Stimulated activated CD4-positive, alpha-beta T cell treated with anti-CD3 and anti-CD28 coated beads, Interleukin-1b, Interleukin-23, amount 100 ng/mL, for 24 hours (primary cell): ENCODE measurements at places on chromosomes 4 and X.

- DNase-seq = no peak
Observed at GRCh38 chrX:15785176-15785750, 5.0 kb upstream of the ZRSR2 start.

- DNase-seq = no peak
Observed at GRCh38 chr4:8940792-8941491, 69.3 kb upstream of the HMX1 start.

- DNase-seq = no peak
Observed at GRCh38 chr4:9964879-9965278, 56.4 kb downstream of the SLC2A9 start.

DNA sequence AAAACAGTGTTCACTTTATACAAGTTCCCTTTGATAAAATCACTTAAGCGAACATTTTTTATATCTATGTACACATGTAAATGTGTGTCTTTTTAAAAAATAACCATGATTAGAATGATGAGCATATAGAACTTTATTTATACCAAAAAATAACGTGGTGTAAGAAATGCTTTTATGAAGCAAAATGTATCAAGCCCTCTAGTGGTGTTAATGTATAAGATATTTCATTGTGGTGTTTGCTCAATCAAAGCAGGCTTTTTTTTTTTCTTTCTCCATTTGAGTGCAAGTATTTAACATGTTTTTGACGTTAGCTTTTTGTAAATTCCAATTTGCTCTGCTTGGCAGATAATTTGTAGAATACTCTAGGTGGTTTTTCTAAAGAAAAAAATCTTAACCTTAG, 2092.4 kb upstream of the TENM3 start:
- no peak for DNase-seq

DNA sequence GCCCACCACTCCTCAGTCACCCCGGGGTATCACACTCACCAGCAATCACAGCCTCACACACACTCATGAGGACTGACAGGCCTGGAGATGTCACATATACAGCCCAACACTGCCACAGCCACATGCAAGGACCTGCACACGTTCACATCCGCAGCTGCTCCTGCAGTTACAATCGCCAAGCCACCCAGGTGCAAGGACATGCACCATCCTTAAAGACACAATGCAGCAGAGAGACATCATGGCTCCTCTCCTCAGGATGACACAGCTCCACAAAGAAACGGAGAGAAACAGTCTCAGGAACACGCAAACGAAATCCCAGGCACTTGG, 1.1 kb downstream of the PCSK1N start:
- DNase-seq = no peak

DNA sequence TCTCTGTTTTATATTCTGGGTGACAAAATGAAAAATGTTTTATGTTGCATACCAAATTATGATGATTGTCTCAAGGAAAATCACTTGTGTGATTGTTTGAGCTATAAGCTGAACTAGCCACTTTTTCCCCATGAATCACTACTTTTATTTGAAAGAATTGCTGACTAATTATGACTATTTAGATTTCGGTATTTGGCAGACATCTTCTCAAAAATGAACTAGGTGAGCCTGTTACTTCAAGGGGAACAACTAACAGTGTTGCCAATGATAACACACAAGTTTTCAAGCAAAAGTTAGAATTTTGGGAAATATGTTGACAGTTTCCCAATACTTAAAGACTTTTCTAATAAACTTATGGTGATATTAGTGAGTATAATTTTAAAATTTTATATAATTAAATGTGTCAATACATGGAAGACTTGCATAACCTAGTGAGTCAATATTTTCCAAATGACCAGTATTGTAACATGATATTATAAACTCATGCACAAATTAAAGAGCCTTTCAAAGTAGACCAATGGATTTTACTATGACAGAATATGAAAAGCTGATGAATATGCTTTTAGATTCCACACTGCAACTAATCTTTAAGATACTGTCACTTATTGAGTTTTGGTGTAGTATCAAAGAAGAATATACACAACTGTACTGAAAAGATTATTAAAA, 187.7 kb upstream of the GATB start:
- no peak for DNase-seq

DNA sequence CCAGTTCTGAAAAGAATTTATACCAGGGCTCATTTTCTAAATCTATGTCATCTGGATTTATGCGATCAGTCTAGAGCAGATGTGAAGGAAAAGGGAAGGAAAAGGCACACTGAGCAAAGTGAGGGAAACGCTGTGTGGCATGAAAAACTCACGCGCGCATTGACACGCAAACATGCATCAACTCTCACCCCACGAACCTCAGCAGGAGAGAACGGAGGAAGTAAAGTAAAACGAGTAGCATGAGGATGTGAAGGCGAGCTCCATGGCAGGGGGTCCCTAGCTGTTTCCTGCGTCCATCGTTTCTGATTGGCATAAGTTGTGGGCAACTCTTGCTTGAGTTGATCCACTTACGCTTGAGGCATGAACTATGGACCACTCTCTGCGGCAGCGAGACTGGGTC, 102.8 kb upstream of the PDLIM3 start:
- no peak for DNase-seq

- no peak for DNase-seq
Observed at GRCh38 chrX:114582698-114583395, 1.0 kb upstream of the HTR2C start.

- DNase-seq = no peak
Observed at GRCh38 chr4:185298728-185299430, 89.5 kb downstream of the SNX25 start.

DNA sequence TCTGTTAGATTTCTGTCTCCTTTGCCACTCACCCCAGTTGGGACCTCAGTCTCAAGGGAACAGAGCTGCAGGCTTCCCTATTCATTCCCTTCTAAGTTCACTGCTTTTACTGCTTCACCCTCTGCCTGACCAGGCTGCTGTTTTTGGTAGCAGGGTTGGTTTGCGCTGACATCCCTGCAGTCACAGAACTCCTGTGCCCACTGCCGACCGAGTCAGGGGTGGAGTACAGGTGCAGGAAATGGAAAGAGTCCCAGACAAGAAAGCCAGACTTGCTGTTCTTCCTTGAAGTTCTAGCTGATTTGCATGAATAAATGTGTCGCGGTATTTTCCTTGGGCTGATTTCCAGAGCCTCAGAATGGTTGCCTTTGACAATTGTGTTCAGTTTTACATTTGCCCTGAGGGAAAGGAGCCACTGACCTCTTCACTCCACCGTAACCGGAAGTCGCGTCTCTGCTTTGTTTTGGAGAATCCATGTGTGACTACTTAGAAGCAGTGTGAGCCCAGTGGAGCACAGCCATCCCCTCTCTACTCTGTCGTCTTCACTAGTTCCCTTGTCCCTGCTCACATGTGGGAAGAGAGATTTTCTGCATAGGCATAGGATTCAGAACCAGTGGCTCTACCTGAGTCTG, 84.8 kb downstream of the TNIP2 start:
- DNase-seq = no peak

DNA sequence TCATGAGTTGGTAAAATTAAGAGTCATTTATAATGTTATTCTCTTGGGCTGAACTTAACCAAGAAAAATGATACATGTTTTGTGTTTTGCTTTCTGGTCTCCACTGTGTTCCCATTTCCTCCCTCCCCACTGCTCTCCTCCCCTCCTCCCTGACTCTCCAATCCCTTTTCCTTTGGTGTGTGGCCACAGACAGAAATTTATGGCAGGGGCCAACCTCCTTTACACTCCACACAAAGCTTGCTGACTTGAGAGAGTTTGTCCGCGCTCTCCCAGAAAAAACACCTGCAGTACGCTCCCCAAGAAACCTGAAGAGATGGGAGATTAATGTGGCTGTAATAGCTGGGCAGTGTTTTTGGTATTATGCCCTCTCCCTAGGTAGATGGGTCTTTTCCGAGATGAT, 88.9 kb downstream of the ALPK1 start:
- DNase-seq = no peak

DNA sequence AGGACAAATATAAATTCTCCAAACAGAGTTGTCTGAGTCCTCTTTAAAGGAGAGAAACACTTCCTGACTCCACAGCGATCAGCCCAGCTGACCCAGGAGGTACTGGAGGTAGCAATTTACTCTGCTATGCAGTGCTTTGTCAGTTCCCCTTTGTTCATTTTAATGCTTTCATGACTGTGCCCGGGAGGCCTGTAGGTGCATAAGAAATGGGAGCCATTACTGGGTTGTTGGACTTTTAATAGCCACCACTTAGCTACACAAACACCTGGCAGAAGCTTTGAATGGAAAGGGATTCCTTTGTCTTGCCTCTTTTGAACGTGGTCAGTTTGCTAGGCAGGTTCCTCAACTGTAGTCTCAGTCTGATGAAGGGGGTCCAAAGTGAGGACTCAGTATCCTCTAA, 59.0 kb upstream of the AFF2 start:
- no peak for DNase-seq

GRCh38 chrX:66717926-66718325, 79.0 kb upstream of the EDA2R start:
- DNase-seq = no peak

- no peak for DNase-seq
Observed at GRCh38 chr4:169791527-169792156, 33.9 kb upstream of the HPF1 start.

DNA sequence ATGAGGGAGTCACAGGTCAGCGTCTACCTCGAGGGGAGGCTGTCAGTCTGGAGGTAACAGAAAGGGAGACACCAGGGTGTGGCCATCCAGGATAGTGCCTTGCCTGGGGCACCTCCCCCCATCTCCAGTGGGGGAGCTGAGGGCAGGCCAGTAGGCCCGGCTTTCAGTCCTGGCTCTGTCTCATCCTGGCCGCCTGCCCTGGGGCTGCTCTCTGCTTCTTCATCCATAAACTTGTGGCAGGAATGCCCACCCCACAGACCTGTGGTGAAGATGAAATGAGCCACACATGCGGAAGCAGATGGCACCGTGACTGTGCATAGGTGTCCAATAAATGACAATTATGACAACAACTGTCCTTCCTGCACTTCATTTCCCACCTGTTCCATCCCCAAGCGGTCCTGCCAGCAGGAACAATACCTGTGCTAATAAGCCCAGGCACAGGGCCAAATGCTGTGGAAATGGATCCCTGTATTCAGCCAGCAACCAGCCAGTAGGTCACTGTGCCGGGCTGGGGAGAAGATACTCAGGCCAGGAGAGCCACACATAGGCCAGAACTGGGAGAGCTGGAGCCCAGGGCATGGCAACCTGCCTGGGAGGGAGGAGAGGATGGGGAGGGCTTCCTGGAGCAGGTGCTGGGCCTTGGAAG, 30.2 kb downstream of the TRO start:
- DNase-seq = no peak

GRCh38 chrX:54560411-54560810, 30.4 kb downstream of the GNL3L start:
- DNase-seq = no peak

DNA sequence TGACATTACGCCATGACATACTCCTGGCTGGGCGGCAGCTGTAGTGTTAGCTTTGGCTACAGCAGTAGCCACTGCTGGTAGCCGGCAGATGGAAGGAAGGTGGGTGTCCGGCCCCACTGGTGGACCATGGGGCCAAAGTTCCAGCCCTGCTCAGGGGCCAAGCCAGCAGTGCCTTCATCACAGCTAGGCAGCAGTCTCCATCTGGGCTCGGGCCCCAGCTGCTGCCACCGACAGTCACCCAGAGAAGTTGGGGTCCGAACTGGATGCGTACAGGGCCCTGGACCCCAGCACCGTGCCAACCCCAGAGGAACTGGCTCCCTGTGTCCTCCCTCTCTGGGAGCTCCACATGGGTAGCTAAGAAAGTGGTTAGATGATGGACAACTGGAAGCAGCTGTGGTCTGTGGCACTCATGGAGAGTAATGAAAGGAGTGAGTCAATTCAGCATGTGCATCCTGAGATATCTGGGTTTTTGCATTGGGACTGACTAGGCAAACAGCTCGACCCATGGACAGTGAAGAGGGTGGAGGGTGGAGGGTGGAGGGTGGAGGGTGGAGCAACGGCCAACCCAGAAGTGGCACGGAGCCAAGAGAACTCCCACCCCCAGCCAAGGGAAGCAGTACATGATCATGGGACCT, 366.6 kb upstream of the GRIA3 start:
- DNase-seq = no peak

GRCh38 chrX:1416965-1417760, 25.2 kb upstream of the SLC25A6 start:
- DNase-seq = no peak

- no peak for DNase-seq
Observed at GRCh38 chr4:76955182-76955581, 5.6 kb downstream of the SEPTIN11 start.

- no peak for DNase-seq
Observed at GRCh38 chr4:114688059-114688458, 89.5 kb downstream of the UGT8 start.

- DNase-seq = no peak
Observed at GRCh38 chr4:15234856-15235126, 193.0 kb upstream of the C1QTNF7 start.

GRCh38 chr4:35189988-35190613, 1054.2 kb downstream of the ARAP2 start:
- DNase-seq = no peak

- DNase-seq = no peak
Observed at GRCh38 chr4:158758142-158758541, 10.7 kb upstream of the FNIP2 start.

GRCh38 chrX:54407266-54407665, 32.9 kb upstream of the TSR2 start:
- no peak for DNase-seq

GRCh38 chr4:22787753-22788375, 95.1 kb downstream of the GBA3 start:
- no peak for DNase-seq

- DNase-seq = no peak
Observed at GRCh38 chrX:43087830-43088229, 309.9 kb upstream of the PPP1R2C start.

GRCh38 chrX:150375243-150375770, 12.2 kb downstream of the MAMLD1 start:
- DNase-seq = no peak

DNA sequence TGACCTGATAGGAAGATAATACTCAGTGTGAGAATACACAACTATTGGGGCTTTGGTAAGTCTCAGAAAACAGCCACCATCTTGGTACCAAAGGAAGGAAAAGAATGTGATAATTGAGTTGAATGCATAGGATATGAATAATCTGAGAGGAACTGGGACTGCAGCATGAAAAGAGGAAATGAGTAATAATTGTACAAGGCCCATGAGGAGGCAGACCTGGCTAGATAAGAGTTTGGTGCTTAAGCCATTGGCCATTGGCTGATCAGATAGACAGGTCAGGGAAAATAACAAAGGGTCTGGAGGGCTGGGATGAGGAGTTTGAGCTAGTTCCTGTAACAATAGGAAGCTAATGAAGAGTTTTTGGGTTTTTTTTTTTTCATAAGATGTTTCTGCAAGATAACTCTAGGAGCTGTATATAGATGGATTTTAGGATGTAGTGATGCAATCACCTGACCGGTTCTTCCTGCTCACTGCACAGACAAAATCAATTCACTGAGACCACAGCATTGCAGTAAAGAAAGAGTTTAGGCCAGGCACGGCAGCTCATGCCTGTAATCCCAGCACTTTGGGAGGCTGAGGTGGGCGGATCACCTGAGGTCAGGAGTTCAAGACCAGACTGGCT, 5.3 kb upstream of the TRMT2B start:
- DNase-seq = no peak

DNA sequence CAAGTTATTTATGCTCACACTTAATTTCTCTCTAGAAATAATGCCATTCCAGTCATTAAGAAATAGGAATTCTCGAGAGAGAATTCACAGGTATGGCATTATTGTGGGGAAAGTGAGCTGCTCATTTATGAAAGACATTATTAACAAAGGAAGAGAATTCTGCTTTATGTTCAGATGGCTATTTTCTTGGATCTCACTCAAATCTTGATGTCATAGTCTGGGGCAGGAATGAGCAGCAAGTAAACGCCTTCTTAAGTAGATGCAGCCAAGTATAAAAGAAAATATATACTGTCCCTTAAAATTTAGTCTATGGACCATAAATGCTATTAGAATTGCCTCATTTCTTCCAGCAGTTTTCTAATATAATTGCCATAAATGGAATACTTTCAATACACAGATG, 58.2 kb upstream of the FBXW7 start:
- DNase-seq = no peak
